ENCODE measurements at places on chromosomes 13 and 19.

GRCh38 chr19:9037400-9038062 is 27.3 kb upstream of the MUC16 start:
- no peak for DNase-seq

DNA sequence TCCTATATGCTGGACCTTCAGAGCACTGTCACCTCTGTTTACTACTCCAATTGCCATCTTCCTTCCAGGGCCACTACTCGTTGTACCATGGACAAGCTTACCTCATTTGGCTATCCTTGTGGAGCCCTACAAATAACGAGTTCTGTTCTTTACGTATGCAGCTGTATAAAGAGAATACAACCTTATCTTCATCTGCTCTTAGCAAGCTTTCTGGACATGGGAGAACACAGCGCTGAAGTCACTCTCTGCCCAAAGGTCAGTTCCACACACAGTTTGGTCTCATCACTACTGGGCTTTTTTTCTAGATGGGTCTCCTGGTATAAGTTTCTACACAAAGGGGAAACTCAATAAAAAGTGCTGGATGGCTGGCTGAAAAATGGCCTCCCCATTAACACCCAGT is 88.9 kb downstream of the CDADC1 start:
- DNase-seq: no peak

DNA sequence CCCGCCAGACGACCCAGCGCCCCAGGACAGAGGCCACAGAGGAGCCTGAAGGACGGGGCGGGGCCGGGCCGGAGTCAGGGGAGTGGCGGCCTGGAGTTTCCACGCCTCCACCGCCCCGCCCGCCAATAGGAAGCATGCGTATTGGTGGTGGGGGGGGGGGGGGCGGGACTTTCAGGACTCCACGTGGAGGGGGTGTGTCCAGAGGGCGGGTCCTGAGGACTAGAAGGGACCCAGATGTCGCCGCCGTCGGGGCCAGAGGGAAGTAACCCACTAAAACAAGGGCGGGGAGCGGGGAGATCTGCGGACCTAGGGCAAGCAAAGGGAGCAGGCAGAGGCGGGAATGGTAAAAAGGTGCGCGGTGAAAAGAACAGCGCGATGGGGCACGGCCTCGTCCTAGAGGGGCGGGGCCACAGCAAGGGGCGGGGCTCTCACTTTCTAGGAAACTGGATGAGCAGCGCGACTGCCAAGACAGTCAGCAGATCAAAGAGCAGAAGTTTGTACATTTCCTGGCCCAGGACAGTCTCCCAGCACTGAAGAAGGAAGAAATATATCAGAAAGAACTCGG is 2.8 kb upstream of the LENG1 start:
- DNase-seq: peak; percentile 57

DNA sequence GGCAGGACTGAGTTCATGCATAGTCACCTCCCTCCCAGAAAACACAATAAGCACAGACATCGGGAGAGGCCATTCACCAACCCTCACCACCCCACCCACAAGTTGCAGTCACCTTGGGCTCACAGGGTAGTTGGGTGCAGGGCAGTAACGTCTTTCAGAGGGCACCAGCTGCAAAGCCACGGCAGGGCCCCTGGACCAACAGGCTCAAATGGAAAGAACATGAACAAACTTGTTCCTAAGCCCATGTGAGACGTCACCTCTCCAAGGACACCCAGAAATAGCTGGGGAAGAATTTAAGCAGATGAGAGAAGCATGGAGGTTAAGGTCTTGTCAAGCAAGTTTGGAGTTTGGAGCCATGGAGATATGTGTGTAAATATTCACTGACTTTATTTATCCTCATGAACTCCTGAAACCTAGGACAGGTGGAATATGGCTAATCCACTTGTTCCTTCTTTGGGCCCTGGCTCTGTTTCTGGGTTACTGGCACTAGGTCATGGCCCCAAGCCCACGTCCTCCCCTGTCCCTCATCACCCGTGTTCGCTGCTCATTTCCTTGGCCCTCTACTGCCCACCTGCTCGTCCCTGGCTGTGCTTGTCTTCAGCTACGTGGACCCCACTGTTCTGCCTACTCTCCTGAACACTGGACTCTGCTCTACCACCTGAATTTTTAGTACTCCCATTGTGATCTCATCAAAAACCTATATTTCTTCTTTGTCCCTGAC is 40.4 kb downstream of the SACS start:
- DNase-seq: no peak

DNA sequence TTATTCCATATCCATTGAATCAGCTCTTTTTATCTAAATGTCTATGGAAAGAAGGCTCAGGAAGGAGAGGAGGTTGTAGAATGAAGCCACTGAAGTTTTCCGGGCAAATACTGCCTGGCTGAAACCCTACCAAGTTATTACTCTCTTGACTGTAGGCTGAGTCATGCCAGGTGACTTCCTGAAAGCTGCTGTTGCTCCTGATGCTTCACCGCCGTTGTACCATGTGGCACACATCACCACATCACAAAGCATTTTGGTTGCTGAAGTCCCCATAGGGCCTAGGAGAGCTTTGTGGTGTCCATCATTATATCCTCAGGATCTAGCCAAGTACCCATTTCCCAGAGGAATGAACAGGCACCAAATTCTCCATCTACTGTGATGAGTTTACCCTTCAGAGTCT is 11.1 kb upstream of the TDRD12 start:
- DNase-seq: no peak

DNA sequence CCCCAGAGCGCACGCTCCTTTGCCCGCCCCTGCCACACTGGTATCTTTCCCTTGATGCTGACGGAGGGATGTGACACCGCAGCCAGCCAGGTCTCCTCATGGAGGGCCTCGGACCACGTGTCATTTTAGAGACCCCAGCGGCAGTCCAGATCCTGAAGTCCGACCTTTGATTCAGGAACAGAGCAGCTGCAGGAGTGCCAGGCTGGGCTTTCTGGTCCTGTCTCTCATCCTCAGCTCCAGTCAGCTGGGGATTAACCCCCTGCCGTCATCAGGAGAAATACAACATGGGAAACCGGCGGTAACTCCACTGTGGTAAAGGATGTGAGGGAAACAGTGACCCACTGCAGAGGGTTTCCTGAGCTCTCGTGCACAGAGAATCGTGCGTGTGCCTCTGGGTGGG is 140.6 kb downstream of the SIPA1L3 start:
- no peak for DNase-seq

DNA sequence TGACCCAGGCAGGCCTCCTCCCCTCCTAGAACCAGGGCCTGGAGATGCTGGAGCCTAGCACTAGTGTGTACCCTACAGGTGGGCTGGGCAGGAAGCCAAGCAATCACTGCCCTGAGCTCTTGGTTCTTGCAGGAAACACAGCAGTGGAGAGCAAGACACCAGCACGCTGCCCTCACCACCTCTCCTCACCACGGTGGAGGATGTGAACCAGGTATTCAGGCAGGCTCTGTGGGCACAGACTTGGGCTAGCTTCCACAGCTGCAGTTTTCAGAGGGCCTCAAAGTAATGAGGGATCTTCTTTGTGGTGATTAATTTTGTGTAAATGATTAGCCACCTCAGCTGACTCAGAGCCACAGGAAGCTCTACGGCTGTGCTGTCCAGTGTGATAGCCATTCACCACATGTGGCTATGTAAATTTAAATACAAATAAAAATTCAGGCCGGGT is 13.6 kb upstream of the GPI start:
- no peak for DNase-seq

- DNase-seq: no peak
Observed at GRCh38 chr19:37361994-37362393, 8.9 kb upstream of the ZNF527 start.

- no peak for DNase-seq
Observed at GRCh38 chr19:48726556-48726955, 7.0 kb upstream of the MAMSTR start.

- DNase-seq: no peak
Observed at GRCh38 chr19:498511-498891, 2.2 kb downstream of the MADCAM1 start.

GRCh38 chr13:36377826-36378468 is 31.8 kb upstream of the SPART start:
- DNase-seq: no peak

- DNase-seq: peak; percentile 40
Observed at GRCh38 chr19:1161716-1162115, 12.4 kb downstream of the SBNO2 start.

- no peak for DNase-seq
Observed at GRCh38 chr13:112261924-112262323, 114.2 kb upstream of the SPACA7 start.

DNA sequence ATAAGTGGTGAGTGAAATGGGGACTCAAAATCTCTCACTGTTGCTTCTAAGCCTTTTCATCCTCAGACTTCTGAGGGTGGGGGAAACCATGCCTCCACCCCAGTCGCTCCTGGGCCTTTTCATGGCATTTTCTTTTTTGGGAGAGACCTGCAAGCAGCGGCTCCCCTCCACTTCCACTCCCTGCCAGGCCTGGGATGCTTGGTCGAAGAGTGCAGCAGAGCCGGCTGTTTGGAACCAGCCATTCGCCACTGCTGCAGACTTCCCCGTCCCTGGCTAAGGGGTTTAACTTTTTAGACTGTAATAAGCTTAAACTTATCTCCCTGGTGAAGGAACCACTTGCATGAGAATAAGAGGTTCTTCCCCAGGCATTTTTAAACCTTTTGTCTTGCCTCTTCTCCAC is 617.2 kb downstream of the PCDH9 start:
- no peak for DNase-seq

DNA sequence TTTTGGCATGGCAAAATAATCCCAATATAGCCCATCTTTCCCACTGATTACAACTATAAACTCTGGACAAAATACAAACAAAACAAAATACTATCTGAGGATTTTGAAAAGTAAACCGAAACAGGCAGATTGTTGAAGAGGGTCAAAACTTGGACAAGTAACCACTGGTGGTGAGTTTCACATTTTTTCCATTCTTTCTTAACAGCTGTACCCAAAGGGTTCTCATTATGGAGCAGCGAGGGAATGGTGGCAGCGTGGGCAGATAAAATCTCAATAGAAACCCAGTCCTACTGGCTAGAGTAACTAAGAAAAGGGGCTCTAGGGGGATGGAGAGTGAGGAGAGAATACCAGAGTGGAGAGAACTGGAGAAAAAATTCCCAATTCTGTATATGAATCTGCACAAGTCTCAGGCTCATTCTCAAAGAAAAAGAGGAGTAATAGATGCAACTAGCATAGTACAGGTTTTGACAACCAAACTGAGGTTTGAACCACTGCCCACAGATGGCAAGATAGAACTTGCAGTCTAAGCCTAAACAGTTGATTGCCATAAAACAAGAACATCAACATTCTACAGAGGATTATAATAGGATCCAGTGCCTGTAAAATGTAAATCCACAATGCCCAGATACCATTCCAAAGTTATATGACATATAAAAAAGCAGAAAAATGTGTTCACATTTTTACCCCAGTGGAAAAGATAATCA is 284.5 kb downstream of the KCNRG start:
- DNase-seq: no peak

DNA sequence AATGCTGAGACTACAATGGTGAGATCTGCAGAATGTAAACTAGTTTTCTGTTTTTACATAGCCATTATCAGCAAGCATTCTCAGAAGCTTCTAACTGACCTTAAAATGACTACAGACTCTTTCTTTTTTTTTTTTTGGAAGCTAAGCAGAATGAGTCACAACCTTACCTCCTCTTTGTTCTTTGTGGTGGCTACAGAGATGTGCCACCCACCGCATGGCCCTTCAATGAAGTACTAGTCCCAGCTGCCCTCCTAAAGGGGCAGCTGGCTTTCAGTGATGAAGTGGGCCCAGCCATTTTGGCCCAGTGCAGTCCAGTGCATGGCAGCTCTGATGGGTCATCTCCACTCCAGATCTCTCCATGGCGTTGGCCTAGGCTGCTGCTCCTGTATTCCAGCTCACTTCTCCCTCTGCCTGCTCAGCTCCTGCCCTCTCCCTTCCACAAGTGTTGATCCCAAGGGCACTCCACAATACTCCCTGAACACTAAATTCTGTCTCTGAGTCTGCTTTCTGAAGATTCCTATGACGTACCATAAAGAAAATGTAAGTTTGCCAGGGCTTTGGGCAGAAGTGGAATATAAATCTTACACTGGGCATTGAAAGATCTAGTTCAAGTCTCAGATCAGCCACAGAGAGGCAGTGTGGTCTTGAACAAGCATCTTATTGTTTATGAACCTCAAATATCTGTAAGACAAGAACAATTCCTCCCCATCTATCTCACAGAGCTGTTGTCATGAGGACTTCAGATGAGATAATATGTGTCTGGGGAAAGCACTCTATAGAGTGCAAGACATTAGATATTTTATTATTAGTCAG is 85.6 kb downstream of the RXFP2 start:
- DNase-seq: peak; percentile 73

Measured in SK-MEL-5 (cell line).